ENCODE measurements at places on chromosomes 5 and 9.

DNA sequence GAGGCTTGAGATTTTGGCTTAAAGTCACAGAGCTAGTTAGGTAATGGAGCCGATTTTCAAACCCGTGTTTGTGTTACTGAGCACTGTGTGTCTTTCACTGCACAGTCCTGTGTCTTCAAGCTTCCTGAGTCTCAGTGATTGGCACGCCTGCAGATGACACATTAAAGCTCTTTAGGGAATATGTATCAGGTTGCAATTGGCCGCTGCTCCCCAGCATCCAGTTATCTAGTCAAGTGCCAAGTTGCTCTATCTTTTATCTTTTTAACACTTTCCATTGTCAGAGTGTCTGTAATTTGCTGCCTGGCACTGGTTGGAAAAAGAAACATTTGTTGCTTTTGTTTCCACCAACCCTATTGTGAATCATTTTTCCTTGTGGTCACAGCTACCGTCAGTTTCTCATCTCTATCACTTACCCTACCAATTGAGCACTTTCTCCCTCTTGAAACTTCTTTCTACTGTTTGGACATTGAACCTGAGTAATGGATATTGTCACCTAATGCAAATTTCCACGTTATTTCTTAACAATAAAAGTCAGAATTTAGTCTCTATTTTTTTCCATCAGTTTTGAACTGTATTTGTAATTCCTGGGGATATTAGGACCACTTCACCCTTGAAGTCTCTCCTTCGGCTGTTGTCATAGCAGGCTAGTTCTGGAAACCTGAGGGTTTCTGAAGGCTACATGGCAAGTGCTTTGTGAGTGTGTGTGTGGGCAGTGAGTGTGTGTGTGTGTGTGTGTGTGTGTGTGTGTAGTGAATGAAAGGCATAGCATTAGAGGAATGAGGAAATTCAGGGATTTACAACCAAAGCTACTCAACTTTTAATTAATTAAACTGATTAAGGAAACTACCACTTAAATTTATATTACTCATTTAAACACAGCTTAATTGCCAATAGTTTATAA is 274.3 kb downstream of the ISL1 start:
- no peak for DNase-seq

DNA sequence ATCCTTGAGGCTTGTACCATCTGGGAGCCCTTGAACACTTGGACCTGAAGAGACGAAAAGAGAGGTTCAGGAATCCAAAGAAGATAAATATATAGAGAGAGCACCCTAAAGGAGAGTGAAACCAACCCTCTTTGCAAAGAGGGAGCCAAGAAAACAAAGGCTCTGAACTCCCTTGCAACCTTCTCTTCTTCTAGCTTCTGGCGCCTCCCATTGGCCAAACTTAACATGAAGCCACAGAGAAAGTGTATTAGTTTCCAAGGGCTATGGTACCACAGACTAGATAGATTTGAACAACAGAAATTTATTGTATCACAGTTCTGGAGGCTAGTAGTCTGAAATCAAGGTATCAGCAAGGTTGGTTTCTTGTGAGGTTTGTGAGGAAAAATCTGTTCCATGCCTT is 175.1 kb downstream of the HCN1 start:
- DNase-seq: no peak

DNA sequence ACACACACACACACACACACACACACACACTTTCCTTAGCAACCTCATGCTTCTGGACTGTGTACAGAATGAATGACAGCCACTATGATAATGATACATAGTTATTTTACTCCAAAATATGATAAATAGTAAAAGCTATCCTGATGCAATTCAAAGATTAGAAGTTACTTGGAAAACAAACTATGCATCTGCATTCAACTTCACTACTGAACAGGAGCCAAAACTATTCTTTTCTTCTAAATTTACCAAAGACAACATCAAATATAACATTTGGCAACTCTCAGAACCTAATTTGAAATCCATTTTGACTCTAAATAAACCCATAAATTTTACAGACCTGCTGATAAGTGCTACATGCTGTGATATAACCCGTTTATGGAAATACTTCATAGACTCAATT is 33.3 kb downstream of the GLIS3 start:
- no peak for DNase-seq

- DNase-seq: no peak
These were observed 55.1 kb upstream of the CCDC112 start for GRCh38 chr5:115351356-115352195.

DNA sequence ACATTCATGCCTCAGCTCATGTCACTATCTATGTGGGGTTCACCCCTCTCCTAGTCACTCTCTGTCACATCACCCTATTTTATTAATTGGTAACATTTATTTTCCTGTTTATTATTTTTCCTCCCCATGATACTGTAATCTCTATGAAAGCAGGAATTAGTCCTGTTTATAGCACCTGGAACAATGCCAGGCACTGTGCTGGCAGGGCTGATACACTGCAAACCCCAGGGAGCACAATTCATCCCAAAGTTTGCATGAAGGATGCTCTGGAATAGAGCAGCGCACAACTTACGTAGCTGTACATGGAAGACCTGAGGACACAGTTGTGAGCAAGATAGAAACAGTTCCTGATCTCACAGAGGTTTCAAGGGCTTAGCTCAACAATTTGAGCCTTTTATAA is 103.2 kb downstream of the NSG2 start:
- DNase-seq: no peak

DNA sequence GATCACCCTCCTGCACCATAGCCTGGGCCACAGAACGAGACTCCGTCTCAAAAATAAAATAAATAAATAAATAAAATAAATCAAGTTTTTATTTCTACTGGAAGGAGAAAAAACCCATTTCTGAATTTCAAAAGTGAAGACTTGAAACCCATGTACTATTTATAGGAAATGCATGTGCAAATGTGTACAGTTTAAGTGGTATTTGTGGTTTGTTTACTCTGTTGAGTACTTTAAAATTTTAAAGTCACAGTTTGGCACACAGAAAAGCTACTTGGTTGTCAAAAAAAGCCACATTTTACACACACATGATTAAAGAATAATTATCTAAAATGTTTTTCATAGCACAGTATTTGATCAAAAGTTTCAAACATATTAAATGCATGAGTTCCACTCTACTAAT is 43.6 kb downstream of the NR3C1 start:
- DNase-seq: no peak

GRCh38 chr9:95341293-95341962 is 23.9 kb upstream of the FANCC start:
- no peak for DNase-seq

DNA sequence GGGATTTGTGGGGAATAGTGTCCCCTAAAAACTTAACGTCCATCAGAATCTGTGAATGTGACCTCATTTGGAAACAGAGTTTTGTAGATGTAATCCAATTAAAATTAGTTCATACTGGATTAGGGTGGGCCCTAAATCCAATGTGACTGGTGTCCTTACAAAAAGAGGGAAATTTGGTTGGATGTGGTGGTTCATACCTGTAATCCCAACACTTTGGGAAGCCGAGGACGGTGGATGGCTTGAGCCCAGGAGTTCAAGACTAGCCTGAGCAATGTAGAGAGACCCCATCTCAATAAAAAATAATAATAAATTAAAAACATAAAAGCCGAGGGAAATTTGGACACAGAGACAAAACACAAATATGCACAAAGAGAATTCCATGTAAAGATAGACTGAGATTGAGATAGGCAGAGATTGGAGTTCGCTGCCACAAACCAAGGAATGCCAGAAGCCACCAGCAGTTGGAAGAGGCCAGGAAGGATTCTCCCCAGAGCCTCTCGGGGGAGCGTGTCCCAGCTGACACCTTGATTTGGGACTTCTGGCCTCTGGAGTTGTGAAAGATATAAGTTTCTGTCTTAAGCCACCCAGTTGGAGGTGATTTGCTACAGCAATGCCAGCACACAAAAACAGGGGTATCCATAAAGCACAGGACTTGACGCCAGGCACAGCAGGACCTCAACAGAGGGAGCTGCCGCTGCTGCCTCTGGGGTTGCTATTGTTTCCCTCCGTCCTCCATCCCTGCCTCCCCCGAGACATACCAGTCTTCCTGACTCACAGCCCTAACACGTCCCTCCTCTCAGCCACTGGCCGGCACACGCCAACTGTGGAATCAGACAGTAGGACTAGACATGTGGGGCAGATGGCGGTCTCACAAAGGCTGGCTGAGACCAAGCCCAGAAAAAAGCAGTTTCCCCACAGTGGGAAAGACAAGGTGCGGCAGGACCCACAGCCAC is 73.8 kb upstream of the IL17B start:
- DNase-seq: no peak
